ENCODE measurements at places on chromosomes 7 and 10. TPM values are rescaled to one million over a fixed set of nuclear protein-coding genes. Genes with fewer than 3 reads are reported as not detected.

GRCh38 chr7:43454936-43455518 is 127.9 kb upstream of the STK17A start:
- DNase-seq = no peak

- DNase-seq = no peak
Observed at GRCh38 chr10:13658871-13659685, 72.3 kb downstream of the PRPF18 start.

DNA sequence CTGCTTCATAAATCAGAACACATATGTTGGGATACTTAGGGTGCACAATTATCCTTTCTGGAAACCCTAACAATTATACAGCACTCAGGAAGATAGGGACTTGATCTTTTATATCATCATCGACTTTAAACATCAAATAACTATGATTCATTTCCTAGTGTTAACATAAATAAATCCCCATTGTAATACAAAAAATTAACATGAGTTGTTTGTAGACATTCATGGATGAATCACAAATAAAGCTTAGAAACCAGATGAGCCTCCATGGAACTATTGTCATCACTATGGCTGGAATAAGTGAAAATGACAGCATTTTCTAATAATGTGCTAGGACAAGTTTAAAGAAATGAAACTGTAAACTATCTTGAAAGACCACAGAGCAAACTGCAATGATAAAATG is 821.7 kb downstream of the GATA3 start:
- no peak for DNase-seq

- no peak for DNase-seq
Observed at GRCh38 chr10:106825576-106826364, 338.7 kb downstream of the SORCS1 start.

STAG3 gene
- total RNA-seq = 41.3 TPM

- no peak for DNase-seq
Observed at GRCh38 chr7:40015790-40016296, 65.8 kb downstream of the CDK13 start.

GRCh38 chr7:35356495-35356894 is 102.6 kb upstream of the TBX20 start:
- no peak for DNase-seq

HACD1 gene
- total RNA-seq = 2.6 TPM

JCAD gene
- not detected for total RNA-seq

GRCh38 chr7:70700941-70701425 is 431.0 kb upstream of the GALNT17 start:
- no peak for DNase-seq

FAM241B gene
- total RNA-seq = 1.8 TPM

TMEM140 gene
- 18.6 TPM for total RNA-seq

DNA sequence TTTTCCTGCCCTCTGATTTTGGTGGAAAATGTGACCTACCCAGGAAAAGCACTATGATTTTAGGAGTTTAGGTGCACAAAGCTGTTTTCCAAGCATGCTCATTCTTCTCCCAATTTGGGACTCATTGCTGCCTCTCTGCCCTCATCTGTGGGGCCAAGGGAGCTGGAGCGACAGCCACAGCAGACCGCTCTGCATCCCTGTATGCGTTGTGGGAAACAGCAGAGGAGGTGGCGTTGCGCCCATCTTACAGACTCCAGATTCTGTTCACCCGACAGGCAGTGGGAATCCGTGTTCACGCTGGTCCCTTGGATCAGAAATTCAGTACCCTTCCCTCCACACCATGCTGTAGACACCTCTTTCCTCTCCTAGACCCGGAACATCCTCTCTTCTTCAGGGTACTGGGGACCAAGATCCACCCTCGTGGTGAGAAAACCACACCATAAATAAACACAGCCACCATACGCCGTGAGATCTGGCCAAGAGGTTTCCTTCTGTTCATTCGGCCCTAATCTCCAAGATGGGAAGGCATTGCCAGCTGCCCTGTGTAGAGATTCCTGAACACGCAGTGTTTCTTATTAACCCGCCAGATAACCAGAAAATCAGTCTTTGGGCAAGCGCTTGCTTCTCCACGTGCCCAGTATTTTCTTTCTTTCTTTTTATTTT is 87.9 kb downstream of the CUX1 start:
- no peak for DNase-seq

GRCh38 chr7:102072003-102072402 is 214.7 kb upstream of the SH2B2 start:
- no peak for DNase-seq

- DNase-seq = no peak
Observed at GRCh38 chr7:82789883-82790609, 346.5 kb upstream of the CACNA2D1 start.

PSTK gene
- total RNA-seq = 5.3 TPM

DNA sequence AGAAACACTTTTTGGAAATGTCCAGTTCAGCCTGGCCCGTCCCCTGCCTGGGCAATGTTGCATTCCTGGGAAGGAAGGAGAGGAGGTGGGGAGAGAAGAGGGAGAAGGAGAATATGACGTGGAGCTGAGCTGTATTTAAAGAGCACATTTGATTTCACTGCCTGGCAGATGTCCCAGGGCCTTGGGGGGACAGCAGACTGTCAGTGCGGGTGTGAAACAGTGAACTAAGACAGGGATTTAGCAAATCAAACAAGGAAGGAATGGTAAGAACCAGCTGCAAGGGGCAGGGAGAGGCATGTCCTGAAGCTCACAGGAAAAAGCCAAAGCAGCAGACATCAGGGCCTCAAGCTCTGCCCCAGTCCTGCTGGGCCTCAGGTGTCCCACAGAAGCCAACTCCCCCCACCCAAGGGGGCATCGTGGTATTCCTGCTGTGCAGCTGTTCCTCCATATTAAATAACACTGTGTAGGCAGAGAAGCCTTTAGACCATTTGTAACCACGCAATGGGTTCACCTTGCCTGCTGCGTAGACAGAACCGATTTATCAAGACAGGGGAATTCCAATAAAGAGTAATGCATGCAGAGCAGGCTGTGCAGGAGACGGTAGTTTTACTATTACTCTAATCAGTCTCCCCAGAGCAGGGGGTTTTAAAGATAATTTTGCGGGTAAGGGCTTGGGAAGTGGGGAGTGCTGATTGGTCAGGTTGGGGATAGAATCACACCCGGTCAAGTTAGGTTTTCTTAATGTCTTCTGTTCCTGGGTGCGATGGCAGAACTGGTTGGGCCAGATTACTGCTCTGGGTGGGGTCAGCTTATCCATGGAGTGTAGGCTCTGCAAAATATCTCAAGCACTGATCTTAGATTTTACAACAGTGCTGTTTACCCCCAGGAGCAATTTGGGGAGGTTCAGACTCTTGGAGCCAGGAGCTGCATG is 18.3 kb downstream of the LEP start:
- no peak for DNase-seq

- no peak for DNase-seq
Observed at GRCh38 chr10:59517996-59518395, 155.6 kb upstream of the FAM13C start.

GRCh38 chr10:118607768-118608354 is 12.4 kb upstream of the PRLHR start:
- DNase-seq = no peak

GRCh38 chr7:76193883-76194282 is 7.8 kb upstream of the SRRM3 start:
- DNase-seq = no peak
